ENCODE measurements at places on chromosomes 2 and 18.

DNA sequence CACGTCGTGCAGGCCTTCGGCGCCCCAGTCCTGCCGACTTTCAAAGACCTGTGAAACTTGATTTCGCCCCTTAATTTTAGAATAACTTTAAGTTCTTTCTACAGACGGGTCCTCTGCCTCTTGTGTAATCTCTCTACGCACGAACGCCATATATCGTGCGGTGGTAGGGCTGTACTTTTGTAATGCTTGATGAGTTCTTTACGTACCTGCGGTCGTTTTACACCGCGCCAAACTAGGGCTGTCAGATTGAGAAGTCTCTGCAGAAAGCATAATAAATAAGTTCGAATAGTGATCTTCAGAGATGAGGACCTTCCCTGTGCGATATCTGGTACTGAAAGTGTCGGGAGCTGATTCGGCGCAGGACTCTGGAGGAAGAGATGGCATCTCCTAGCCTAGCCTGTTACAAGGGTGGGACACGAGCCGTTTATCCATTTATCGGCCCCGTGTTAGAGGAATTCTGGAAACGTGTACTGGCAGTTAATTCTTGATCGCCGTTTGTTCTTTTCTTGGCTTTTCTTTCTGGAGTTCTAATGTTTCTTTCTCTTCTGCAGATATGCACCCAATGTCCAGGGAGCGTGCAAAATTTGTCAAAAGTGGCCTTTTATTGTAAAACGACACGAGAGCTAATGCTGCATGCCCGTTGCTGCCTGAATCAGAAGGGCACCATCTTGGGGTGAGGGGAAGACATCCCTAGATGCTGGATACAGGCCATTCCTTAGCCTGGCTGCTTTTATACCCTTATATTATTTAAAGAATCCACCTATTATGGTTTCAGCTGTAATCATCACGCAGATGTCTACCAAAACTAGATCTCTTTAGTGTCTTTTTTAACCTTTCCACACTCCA, 781 bp upstream of the SLC5A6 start:
- H3K36me3 ChIP-seq = peaks cover 7% of the 10 kb centered on the region
- peak overlapping the region; percentile 99 for H3K4me3 ChIP-seq
- no peaks in the 10 kb centered on the region for H3K27me3 ChIP-seq

GRCh38 chr2:64111426-64111825, 32.8 kb downstream of the PELI1 start:
- peaks cover 6% of the 10 kb centered on the region for H3K36me3 ChIP-seq
- H3K4me1 ChIP-seq = peaks cover 88% of the 10 kb centered on the region
- H3K4me3 ChIP-seq = no peak overlapping the region
- H3K27ac ChIP-seq = no peak overlapping the region
- DNase-seq = no peak

- H3K27me3 ChIP-seq = no peaks in the 10 kb centered on the region
- H3K4me1 ChIP-seq = no peaks in the 10 kb centered on the region
- H3K4me3 ChIP-seq = no peak overlapping the region
- H3K27ac ChIP-seq = no peak overlapping the region
These were observed 63.5 kb upstream of the ST3GAL5 start for GRCh38 chr2:85952196-85952734.

DNA sequence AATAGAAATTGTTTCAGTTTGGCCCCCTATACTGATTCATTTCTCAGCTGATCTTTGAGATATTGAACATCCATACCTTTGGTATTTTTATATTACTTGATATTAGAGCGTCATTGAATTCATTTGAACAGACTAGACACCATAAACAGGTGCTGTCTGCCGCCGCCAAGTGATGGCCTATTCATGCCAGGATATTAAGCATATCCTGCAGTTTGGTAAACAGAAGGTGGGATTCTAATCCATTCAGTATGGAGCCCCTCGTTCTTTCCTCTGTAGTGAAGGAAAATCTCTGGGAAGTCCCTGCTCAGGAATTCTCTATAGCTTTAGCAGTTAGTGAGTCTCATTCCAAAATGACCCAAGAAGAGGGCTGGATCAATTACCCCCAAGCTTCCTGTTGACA, 23.0 kb upstream of the CD28 start:
- H3K4me1 ChIP-seq = peaks cover 58% of the 10 kb centered on the region
- H3K27ac ChIP-seq = peak overlapping the region; percentile 20
- H3K4me3 ChIP-seq = no peak overlapping the region
- H3K36me3 ChIP-seq = no peaks in the 10 kb centered on the region
- no peaks in the 10 kb centered on the region for H3K27me3 ChIP-seq
- DNase-seq = no peak

GRCh38 chr2:220078439-220078838, 451.0 kb downstream of the SLC4A3 start:
- no peaks in the 10 kb centered on the region for H3K36me3 ChIP-seq
- no peak overlapping the region for H3K4me3 ChIP-seq

GRCh38 chr2:232982926-232983668, 30.0 kb downstream of the NGEF start:
- no peak overlapping the region for H3K4me3 ChIP-seq
- DNase-seq = no peak
- no peak overlapping the region for H3K27ac ChIP-seq

GRCh38 chr18:8715599-8715998, 10.2 kb downstream of the MTCL1 start:
- peaks cover 28% of the 10 kb centered on the region for H3K27me3 ChIP-seq
- H3K27ac ChIP-seq = no peak overlapping the region
- H3K4me3 ChIP-seq = no peak overlapping the region

- H3K27me3 ChIP-seq = no peaks in the 10 kb centered on the region
- no peak overlapping the region for H3K4me3 ChIP-seq
- no peak for DNase-seq
- peak overlapping the region; percentile 57 for H3K27ac ChIP-seq
- peaks cover 19% of the 10 kb centered on the region for H3K36me3 ChIP-seq
These were observed 6.9 kb downstream of the ITGB1BP1 start for GRCh38 chr2:9416267-9416961.

DNA sequence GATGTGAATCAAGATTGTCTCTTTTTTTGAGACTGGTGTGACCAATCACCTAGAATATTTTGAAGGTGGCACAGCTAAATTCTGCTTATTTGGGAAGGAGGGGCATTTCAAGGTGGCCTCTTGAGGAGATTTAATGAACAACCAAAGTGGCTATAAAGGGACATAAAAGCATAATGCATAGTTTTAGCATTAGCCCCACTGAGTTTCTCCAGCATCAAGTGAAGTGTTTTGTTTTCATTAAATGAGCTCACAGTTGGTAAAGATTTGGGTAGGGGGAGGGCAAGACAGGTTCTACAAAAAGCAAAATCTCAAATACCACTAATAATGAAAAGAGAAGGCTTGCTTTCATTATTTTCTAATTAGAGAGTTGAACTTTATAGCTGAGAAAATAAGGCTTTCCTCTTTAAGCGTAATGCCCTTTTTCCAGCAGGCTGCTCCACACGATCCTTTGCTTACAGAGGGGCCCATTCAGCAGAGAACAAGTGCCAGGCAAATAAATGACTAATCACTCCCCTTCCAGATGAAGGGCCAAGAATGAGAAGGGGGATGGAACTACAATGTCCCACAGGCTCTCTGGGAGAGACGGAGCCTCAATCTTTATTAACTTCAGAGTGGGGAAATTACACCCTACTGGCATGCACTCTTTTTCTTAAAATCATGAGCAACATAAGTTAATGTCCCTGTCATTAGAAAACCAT, 35.9 kb downstream of the LHCGR start:
- no peak for DNase-seq
- H3K36me3 ChIP-seq = no peaks in the 10 kb centered on the region
- H3K27me3 ChIP-seq = no peaks in the 10 kb centered on the region

- H3K4me1 ChIP-seq = peaks cover 17% of the 10 kb centered on the region
- H3K27ac ChIP-seq = no peak overlapping the region
- no peak overlapping the region for H3K4me3 ChIP-seq
- peaks cover 1% of the 10 kb centered on the region for H3K36me3 ChIP-seq
These were observed 175.1 kb downstream of the FAM210A start for GRCh38 chr18:13551305-13551603.

GRCh38 chr2:36433311-36434217, 78.0 kb downstream of the CRIM1 start:
- H3K27ac ChIP-seq = no peak overlapping the region
- H3K27me3 ChIP-seq = no peaks in the 10 kb centered on the region
- no peaks in the 10 kb centered on the region for H3K4me1 ChIP-seq
- H3K4me3 ChIP-seq = no peak overlapping the region
- no peak for DNase-seq
- no peaks in the 10 kb centered on the region for H3K36me3 ChIP-seq

DNA sequence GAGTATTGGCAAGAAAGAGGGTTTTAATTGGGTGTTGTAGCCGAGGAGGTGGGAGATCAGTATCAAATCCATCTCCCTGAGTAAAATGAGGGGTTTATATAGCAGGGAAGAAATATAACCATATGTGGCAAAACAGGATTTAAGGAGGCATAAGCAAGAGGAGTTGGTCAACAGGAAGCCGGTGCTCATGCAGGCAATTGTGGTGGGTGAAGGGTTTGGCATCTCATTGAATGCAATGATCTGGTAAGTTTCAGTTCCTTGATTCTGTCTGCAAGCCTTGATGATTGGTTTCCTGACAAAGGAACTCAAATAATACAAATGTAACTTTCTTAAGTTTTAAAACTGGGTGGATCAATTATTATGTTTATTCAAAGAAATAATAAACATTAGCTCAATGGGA, 564.4 kb upstream of the LINC00305 start:
- no peak for DNase-seq
- H3K36me3 ChIP-seq = no peaks in the 10 kb centered on the region
- no peaks in the 10 kb centered on the region for H3K4me1 ChIP-seq
- H3K27me3 ChIP-seq = no peaks in the 10 kb centered on the region
- no peak overlapping the region for H3K27ac ChIP-seq
- no peak overlapping the region for H3K4me3 ChIP-seq

GRCh38 chr2:160646684-160647444, 153.3 kb upstream of the RBMS1 start:
- H3K4me1 ChIP-seq = peaks cover 6% of the 10 kb centered on the region
- no peak for DNase-seq
- no peak overlapping the region for H3K4me3 ChIP-seq
- no peaks in the 10 kb centered on the region for H3K27me3 ChIP-seq

- H3K4me3 ChIP-seq = peak overlapping the region; percentile 38
- H3K36me3 ChIP-seq = no peaks in the 10 kb centered on the region
- H3K4me1 ChIP-seq = peaks cover 70% of the 10 kb centered on the region
These were observed 153.3 kb downstream of the LDLRAD4 start for GRCh38 chr18:13371689-13372418.

DNA sequence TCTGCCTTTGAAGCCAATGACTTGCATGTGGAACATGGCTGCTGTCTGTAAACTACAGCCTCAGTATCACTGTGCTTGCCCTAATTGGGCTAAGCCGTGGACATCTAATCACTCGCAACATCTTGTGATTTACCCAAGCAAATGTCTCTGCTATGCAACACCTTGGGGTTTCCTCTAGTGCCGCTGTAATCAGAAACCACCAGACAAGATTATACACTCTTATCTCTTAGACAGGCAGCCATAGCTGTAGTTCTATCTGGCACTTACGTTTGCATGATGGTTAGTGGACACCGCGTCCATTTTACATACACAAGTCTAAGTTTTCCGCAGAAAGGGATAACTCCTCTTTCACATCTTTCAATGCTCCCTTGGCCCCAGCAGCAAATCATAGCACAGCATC, 204.3 kb upstream of the CCDC68 start:
- H3K4me3 ChIP-seq = no peak overlapping the region
- DNase-seq = no peak
- H3K27ac ChIP-seq = no peak overlapping the region
